Neuronal stem cell (in vitro differentiated cells): ENCODE measurements at places on chromosomes 11 and 22.

DNA sequence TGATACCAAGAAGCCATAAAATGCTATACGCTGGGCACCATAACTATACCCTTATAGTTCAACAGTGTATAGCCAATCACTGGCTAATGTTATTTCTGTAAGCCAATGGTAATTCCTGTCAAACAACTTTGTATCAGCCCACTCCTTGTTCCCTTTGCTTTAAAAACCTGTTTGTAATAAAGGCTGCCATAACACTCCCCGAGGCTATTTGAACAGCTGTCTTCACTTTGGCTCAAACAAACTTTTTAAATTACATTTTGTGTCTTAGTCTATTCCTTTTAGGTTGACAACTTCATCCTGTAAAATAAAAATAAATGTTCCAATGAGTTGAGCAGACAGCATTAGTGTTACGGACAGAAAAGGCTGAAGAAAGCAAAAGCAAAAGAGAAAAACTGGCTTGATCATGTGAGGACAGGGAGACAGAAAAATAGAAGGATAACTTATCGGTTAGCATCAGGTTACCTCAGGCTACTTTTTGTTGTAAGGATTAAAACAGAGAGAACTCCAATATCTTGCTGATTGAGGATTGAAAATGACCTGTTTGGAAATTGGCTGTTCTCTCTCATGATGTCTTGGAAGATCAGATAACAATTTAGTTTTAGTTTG lies 95.0 kb downstream of the AASDHPPT start:
- no peak for DNase-seq

GRCh38 chr11:129536338-129536737 lies 160.7 kb downstream of the BARX2 start:
- DNase-seq: no peak

GRCh38 chr11:69680688-69681087 lies 5.5 kb upstream of the LTO1 start:
- no peak for DNase-seq

DNA sequence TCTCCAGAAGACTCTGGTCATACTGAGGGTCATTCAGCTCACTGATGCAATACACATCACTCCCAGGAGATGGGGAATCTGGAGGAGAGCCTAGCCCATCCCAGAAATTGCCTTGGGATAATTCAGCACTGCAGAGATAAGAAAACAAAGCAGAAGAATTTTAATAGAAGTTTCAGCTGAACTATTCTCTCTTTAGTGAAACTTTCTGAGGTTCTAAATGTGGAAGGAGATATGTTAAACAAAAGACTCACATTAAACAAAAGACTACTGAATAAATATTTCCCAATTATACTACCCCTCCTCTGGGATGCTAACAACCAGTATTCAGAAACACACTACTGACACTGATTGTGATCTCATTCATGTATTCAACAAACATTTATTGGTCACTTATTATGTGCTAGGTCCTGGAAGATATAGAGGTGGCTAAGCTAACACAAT lies 47.8 kb downstream of the C2CD3 start:
- no peak for DNase-seq

DNA sequence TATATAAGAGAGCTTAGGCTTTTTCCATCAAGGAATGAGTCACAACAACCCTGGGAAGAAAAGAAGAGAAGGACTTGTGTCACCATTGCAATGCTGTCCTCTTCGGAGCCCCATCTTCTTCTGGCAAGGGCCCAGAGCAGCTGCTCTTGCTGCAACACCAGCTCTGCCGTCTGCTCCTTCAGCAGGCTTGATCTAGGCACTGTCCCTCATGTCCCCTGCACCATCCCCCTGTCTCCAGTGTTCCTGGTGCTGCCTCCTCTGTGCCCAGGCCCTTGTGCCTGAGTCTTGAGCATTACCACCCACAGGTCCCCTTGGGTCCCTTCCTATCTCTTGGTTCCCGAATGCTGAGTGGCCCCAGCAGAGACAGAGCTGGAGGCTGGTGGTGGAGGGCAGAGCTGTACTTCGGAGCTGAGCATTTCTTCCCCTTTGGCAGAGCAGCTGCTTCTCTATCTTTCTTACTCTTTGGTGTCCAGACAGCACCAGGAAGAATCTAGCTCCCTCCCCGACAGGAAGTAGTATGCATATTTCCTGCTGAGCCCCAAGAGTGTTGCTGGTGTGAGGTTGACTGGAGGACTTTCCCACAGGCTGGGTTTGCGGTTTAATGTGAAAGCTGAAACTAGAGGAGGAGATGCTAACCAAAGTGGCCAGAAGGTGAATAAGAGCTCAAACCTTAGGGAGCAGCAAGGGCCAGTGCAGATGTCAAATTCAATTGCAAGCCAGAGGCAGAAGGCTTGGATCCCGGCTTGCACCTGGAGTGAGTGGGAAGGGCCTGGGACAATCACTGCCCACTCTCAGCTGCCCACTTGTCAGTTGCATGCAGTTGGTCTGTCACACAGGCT lies 27.8 kb downstream of the WEE1 start:
- no peak for DNase-seq

DNA sequence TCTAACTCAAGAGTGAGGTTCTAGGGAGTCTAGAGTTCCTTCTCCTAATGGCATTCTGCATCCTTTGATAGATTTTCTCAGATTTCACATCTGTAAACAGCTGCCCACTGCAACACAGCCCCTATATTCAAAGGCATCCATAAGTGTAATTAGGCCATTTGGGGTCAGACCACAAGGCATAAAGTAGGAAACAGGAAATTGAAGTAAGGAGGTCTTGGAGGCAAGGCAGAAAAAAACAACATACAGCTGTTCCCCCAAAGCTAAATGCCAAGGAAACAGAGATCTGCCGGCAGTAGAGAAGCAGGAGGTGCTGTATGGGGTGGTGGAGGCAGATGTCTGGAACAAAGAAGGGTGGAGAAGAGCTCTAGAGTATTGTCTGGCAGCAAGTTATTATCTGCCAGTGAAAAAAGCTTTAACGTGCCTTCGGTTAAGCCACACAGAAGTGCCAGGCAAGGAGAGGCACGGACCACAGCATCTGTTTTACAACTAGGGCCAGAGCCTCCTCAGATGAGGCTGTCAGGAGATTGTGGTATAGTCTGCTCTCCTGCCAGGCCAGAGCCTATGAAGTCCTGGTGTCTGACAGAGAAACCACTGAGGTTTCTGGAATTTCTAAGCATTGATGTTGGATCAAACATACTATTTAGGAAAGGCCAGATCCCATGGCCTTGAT lies 100.2 kb upstream of the CHRM4 start:
- DNase-seq: no peak

- no peak for DNase-seq
Measured at GRCh38 chr22:49260681-49261580, 566.7 kb downstream of the BRD1 start.

DNA sequence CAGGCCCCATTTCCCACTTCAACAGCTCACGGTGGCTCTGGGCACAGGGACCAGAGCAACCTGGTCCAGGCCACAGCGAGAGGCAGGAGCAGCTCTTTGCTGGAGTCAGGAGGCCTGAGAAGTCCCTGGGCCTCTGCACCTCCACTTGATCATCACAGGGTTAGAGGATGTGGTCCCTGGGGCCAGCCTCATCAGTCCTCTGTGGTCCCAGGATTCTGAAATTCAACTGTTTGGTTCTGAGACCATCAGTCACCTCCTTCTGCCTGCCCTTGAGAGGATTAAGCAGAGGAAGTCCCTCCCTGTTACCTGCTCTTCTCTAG lies 24.9 kb upstream of the CBX7 start:
- no peak for DNase-seq

DNA sequence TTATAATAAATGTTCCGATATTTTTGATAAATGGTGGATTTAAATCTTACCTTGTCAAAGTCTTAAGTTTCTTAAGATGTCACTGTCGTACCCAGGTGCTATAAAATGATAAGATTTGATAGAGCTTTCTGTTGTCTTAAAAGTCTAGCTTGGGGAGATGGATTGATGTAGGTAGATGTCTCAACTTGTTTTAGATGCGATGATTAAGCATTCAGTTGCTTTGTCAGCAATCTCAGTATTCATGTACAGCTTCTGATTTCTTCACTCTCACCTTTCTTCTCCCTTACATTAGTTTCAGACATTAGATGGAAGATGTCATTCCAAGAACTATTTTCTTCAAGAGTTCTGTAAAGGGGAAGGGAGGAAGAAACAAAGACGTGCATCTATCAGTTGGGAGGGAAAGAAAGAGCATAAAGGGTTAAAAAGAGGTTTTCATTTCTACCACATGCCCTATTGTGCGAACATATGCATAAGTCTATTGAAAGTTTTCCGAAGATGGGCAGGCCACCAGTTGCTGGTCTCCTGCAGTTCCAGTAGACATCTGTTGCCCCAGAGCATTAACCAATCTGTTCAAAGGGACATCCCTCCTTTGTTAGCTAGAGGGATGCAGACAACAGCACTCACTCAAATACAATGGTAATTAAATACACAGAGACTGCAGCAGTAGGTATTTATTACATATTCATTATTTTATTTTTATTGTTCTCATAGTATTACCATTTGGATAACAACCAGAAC lies 38.4 kb downstream of the ZC3H12C start:
- DNase-seq: peak; percentile 17
